ENCODE measurements at places on chromosomes 5 and 9.

- no peak for DNase-seq
These were observed 23.4 kb downstream of the PAM start for GRCh38 chr5:102778478-102778877.

DNA sequence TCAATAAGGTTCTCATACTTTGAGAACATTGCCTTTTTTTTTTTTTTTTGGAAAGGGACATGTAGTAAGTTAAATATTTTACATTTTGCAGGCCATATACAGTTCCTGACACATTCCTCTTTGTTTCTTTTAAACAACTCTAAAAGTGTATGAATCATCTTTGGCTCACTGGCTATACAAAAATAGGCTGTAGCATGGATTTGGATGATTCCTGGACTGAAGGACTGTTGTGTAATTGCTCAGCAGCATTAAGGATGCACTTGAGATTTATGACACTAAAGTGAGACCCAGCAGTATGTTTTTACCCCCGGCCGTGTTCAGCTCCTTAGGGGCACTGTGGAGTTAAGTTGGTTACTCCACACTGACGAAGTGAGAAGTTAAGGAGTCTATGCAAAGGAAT lies 41.3 kb downstream of the VPS13A start:
- DNase-seq: no peak

DNA sequence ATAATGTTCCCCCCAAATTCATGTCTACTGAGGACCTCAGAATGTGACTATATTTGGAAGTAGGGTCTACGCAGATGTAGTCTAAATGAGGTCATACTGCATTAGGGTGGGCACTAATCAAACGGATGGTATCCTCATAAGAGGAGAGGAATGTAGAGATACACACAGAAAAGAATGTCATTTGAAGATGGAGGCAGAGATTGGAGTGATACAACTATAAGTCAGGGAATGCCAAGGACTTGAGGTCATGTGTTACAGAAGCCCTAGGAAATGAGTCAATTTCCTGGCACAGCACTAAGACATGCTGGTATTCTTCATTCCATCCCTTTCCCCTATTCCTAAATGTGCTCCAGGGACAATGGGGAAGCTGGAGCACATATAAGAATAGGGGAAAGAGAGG lies 758 bp upstream of the PDCD1LG2 start:
- no peak for DNase-seq

DNA sequence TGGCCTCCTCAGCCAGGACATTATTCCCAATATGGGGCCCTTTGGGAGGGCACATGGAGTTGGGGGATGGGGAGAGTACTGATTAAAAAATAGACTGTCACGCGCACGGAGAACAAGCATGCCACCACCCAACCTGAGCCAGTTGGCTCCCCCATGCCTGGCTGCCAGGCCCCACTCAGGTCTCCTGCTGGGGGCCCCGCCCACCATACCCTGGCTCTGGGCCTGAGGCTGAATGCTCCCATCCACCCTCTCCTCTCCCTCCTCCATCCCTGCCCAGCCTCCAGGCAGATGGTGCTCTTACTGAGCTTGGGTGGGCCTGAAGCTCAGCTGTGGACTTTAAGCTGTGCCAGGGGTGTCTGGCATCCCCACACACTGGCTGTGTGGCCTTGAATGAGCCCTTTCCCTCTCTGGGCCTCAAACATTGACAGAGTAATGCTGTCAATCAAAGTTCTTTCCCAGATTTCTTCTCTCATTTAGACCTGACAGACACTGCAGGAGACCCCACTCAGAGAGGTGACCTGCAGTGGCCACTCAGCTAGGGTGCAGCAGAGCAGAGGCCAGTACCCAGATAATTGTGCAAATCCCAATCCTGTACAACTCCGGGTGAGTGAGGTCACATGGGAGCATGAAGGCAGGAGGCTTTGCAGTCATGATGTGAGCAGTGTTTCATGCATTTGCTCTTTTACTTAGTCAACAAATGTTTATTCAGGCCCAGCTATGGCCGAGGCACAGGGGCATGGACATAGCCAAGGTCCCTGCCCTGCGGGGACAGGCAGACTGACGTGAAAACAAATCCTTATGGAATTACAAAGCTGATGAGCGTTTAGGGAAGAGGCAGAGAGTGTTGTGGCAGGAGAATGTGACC lies 9.8 kb upstream of the SYNPO start:
- no peak for DNase-seq

GRCh38 chr9:98101868-98102273 lies 17.2 kb downstream of the TRIM14 start:
- peak; percentile 92 for DNase-seq

DNA sequence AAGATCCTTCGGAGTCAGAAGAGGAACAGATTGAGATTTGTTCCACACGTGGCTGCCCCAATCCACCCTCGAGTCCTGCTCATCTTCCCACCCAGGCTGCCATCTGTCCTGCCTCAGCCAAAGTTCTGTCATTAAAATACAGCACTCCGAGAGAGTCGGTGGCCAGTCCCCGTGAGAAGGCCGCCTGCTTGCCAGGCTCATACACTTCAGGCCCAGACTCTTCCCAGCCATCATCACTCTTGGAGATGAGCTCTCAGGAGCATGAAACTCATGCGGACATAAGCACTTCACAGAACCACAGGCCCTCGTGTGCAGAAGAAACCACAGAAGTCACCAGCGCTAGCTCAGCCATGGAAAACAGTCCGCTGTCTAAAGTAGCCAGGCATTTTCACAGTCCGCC lies 85.9 kb downstream of the GOLPH3 start:
- no peak for DNase-seq

GRCh38 chr5:13919087-13919486 lies 25.4 kb downstream of the DNAH5 start:
- no peak for DNase-seq

DNA sequence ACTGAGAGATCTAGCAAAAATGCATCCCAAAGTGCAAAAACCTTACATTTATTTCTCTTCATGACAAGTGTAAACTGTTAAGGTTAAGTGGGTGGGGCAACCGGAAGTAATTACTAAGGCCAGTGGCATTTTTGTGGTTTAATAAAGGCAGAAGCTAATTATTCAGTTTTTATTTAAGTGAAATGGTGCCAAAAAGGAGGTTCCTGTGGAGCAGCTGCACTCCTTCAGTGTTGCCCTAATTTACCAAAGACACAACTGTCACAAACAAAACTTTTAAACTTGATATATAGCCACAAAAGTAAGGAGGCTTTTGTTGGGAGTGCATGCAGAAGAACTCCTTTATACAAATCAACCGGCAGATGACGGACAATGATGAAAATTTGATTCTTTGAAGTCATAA lies 81.6 kb downstream of the NDUFS4 start:
- DNase-seq: no peak

DNA sequence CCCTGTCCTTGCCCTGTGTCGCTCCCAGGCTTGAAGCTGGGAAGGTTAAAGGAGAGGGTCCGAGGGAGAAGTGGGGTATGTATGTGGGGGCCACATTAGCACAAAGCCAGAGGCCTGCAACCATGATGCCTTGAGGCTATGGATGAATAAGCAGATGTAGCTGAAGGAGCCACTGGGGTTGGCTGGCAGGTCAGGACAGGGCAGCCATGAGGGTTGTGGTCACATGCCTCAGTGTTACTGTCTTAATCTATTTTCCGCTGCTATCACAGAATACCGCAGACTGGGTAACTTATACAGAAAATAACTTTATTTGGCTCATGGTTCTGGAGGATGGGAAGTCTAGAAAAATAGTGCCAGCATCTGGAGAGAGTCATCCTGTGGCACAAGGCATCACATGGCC lies 9.2 kb upstream of the GRHPR start:
- no peak for DNase-seq

All from CD4-positive, alpha-beta T cell treated with Interleukin-4 for 1 hour (primary cell).